NCI-H526 treated with DMSO at 0.1 percent for 48 hours (cell line): ENCODE measurements at places on chromosomes 3 and 15.

DNA sequence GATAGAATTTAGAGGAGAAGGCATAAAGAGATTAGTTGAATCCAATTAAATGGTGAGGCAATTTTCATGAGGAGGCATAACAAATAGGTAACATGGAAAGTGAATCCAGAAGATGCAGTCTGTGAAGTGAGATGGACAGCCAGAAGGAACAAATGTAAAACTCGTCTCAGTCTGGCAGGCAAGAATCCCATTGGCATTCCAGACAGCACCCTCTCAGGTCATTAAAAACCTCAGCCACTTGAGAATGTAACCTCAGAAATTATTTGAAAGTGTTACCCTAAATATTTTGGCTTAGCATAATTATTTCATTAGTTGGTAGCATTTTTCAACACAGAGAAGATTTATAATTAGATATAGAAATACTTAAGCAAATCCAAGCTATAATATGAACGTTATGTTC, 342.3 kb downstream of the LRRC3B start:
- DNase-seq: no peak

- no peak for DNase-seq
Observed at GRCh38 chr3:172568701-172569100, 45.5 kb upstream of the TNFSF10 start.

- no peak for DNase-seq
Observed at GRCh38 chr15:85035980-85036379, 54.3 kb downstream of the PDE8A start.

DNA sequence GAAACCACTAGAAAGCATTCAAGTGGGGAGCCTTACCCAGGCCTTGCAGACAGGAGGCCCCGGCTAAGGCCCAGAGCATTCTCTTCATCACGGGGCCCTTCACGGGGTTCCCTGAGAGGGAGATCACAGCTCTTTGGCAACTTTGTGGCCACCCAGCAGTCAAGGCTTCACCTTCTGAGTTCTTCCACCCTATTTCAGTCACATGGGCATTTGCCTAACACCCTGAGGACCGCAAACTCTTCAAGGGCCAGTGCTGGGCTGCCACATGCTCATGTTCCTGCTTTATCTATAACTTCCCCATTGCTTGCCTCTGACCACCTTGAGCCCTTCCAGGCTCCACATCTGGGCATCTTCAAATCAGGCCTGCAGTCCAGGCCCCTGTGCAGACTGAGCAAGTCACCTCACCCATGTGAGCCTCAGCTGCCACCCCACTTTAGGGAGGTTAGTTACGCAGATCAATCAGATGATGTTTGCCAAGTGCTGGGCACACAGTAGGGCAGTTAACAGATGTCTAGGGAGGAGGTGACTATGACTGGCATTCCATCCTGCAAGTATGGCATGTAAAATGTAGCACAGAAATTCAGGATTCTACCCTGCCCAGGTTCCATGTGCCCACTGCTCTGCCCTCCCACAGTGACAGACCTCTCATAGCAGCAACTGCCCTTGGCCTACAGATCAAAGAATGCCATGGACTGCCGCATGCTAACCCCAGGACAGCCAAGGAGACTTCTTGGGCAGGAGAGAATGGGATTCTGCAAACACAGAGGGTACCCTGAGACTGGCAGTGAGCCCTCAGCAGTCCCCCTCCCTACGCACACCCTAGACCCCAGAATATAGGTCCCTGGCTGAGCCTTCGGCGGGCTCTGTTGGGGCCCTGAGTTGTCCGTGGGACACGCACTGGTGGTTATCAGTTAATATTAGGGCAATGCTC, 37.6 kb upstream of the ZNF710 start:
- DNase-seq: no peak

GRCh38 chr3:79184251-79184650, 583.5 kb downstream of the ROBO1 start:
- no peak for DNase-seq

DNA sequence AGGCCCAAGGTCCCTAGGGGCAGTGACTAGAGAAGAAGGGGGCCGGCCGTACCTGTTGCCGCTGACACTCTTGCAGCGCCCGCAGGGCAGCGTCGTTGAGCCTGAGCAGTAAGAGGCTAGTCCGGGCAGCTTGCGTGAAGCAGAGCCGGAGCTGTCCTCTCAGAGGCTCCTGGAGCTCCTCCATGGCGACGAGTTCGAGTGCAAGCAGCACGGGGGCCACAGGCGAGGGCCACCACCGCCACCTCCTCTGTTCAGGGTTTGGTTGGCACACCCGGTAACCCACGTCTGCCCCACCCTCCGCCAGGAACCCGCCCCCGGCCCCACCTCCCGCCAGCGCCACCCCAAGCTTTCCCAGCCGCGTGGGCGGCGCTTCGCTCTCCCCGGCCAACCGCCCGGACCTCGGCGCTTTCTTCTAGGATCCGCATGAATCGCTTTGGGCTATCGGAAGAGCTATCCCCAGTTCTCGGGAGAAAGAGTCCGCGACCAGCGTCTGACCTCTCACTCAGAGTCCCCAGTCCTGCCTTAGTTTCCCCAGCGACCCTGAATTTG, at the start of gene ELL3:
Gene ELL3, minus strand, starts transcription at position 249 of the 549 bp plus-strand sequence. Its CDS starts 65 bp downstream, at position 184.
- peak; percentile 80 for DNase-seq

DNA sequence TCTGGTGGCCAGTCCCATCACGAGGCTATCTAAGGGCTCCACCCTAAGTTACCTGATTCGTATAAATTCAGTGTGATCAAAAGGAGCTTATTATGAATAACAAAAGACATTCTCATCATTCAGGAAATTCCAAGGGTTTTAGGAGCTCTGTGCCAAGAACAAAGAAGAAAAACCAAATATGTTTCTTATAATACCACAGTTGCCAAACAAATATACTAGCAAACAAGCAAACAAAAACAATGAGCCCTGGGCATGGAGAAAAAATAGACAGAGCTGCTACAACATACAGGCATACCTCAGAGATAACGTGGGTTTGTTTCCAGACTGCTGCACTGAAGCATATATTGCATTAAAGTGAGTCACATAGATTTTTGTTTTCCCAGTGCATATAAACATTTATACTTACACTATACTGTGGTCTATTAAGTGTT, 20.2 kb upstream of the CFAP161 start:
- DNase-seq: no peak

- no peak for DNase-seq
Observed at GRCh38 chr3:48047841-48048464, 31.7 kb upstream of the MAP4 start.

DNA sequence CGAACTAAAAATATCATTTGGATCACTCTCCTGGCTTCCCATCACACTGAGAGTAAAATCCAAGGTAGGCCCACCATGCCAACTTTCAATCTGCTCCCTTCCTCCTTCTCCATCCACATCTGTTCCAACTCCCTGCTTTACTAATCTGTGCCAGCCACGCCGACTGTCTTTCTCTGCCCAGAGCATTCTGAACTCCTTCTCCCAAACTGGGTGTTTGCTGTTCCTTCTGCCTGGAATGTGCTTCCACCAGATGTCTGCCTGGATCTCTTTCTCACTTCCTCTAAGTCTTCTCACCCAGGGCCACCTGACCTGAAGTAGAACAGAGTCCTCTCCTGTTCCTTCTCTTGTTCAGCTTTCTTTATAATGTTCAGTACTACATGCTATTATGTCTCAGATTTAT, 5.6 kb upstream of the ARL8B start:
- no peak for DNase-seq

GRCh38 chr3:50676031-50676705, 1.4 kb downstream of the DOCK3 start:
- no peak for DNase-seq

GRCh38 chr15:62856466-62857246, 185.9 kb upstream of the TPM1 start:
- DNase-seq: no peak

- DNase-seq: no peak
Observed at GRCh38 chr3:155362808-155363689, 69.6 kb upstream of the STRIT1 start.

DNA sequence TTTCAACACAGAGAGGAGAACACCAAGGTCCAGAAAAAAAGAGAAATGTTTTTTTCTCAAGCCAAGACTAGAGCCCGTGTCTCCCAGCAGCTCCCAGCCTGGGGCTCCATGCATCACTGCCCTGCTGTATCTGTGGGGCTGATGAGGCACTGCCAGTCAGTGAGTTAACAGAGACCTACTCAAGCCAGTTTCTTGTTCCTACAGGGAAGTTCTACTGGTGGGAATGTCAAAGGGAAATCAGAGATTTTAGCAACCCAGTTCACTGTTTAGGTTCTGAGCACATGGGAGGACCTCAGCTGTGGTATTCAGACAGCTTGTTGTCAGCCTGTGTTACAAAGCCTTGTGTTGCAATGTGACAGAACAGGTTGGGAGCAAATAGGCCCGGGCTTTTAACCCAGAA, 234.3 kb downstream of the TLE3 start:
- DNase-seq: no peak

DNA sequence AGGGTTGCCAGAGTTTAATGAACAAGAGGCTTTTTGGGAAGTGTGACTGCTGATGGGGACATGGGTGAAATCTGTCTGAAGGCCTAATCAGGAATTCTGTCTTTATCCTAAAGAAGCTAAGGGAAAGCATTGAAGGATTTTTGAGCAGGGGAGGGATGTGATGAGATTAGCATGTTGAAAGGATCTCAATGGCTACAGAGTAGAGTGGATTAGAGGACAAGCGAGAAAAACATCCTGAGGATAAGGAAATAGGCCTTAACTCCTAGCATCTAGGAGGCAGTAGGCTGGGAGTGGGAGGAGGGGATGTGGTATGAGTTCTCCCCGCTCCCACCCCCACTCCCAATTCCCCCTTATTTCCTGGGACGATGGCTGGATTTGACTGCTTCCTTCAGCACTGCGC, 35.1 kb upstream of the SNTN start:
- DNase-seq: no peak

GRCh38 chr15:74364936-74365597, 2.4 kb downstream of the CYP11A1 start:
- DNase-seq: no peak

DNA sequence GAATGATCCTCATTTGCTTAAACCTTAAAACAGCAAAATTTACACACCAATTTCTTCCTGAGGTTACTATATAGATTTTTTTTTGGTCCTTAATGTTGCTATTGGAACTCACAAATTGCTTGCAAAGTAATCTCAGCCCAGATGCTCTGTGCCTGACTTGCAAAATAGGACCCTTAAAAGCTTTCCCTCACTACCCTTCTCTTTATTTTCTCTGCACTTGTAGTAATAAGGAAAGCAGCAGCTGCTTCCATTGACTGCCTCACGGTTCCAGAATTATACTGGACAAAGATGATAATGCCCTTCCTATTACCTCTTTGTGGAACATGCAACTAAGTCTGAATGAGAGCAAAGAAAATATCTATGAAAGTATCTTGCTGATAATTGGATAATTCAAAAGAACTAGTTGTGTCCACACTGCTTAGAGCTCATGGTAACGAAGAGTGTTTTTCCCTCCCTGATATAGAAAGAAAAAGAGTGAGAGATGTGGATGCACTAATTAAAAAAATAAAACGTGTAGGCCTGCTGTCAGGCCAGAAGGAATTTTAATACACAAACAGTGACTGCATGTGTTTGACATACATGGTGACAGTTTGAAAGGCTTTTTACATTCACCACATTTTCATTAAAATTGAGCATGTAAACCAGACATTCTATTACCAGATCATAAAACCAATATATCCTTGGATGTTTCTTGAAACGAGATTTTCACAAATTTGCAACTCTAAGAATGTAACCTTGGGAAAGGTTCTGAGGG, 783.1 kb downstream of the GBE1 start:
- DNase-seq: no peak

- no peak for DNase-seq
Observed at GRCh38 chr3:17935222-17935621, 192.8 kb upstream of the TBC1D5 start.
